ENCODE measurements at places on chromosomes 16 and 17.

- no peak for DNase-seq
Measured at GRCh38 chr17:63558441-63558840, 8.2 kb downstream of the DCAF7 start.

- no peak for DNase-seq
Measured at GRCh38 chr16:69880640-69881133, 70.4 kb upstream of the CLEC18A start.

- DNase-seq: no peak
Measured at GRCh38 chr16:48140821-48141220, 15.0 kb downstream of the ABCC12 start.

DNA sequence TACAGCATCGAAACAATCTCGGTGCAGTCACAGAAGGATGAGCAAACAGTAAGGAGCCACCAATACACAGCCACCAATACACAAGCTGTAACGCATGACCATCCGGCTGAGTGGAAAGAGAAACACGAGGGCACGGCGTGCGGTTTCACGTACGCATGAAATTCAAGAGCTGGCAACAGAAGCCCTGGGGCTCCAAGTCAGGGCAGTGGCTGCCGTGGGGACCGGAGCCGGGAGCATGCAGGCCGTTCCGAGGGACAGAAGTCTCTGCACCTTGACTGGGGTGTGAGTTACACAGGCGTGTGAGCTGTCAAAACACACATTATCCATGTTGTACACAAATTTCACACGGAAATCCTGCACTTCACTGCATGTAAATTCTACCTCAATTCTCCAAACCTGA lies 50.6 kb upstream of the METRNL start:
- DNase-seq: no peak

DNA sequence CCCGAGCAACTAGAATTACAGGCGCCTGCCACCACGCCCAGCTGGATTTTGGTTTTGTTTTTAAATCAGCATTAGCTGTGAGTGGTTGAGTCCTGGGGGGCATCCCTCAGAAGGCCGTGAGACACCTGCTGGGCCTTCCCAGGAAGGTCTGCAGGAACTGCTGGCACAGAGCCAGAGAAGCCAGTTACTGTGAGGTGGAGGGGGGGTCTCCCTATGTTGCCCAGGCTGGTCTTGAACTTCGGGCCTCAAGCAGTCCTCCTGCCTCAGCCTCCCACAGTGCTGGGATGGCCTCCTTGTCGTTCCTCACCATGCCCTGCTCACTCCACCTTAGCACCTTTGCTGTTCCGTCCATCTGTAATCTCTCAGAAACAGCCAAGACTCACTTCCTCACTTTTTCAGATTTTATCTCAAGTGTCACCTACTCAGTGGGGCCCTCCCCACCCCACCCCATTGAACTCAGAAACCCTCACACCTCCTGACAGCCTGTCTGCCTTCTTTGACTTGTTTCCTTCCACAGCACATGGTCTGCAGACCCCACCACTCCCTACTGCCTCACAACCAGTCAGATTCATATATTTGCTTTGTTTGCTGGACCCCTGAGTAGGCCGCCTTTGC lies 62.3 kb downstream of the WSB1 start:
- DNase-seq: no peak

GRCh38 chr17:64547319-64547718 lies 40.5 kb downstream of the CEP95 start:
- no peak for DNase-seq

DNA sequence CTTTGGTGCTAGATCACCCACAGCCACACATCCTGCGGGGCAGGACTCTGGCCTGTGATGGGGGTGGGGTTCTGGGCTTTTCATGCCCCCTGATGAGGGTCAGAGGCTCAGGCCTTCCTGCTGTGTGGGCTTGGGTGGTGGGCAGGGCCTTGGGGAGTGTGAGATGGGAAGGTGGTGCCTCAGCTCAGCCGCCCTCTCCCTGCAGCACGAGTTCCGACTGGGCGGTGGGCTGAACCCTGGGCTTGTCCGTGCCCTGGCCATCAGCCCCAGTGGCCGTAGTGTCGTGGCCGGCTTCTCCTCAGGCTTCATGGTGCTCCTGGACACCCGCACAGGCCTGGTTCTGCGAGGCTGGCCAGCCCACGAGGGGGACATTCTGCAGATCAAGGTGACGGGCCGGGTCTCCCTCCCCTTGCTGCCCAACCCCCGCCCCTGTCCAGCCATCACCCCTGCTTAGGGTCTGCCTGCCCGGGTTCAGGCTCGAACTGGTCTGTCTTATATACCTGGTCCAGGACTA lies 6.8 kb upstream of the SERPINF2 start:
- DNase-seq: no peak

GRCh38 chr17:68396226-68397107 lies 60.8 kb downstream of the WIPI1 start:
- no peak for DNase-seq

DNA sequence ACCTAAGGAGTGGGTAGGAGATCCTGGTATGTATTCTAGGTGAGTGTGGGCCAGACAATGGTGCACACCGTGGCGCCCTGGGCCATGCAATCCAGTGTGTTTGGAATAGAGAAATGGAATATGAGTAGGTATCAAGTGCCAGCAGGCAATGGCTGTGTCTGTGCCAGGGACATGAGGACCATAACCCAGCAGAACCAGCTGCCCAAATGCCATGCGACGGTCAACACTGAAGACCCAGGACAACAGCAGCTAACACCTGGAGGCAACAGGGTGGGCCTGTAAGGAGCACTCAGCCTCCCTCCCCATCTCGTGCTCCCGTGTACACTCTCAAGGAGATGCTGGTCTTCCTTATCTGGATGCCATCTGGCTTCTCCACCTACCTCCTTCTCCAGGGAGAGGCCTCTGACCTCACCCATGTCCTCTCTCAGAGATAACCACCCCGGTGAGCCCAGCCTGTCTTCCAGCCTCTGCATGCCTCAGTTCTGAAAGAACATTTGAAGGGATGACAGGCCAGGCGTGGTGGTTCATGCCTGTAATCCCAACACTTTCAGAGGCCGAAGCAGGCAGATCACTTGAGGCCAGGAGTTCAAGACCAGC lies 750 bp upstream of the GSDMB start:
- no peak for DNase-seq

GRCh38 chr17:3658784-3659449 lies 9.5 kb downstream of the TAX1BP3 start:
- no peak for DNase-seq

DNA sequence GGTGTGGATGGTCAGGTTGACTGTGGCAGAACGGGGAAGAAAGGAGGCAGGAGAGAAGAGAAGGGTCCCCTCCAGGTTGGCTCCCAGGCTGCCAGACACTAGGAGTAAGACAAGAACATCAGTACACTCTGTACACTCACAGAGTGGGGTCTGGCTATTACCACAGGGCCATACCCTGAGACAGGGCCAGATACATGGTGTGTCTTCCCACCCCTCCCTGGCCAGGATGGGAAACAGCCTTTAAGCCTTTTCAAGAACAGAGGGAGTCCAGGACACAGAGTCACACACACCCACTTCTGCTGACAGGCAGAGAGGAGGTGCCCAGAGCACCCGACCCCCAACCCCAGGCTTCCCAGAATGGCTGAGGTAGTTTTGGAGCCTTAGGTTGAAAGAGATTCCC lies 99.4 kb downstream of the LITAF start:
- no peak for DNase-seq

GRCh38 chr16:88790312-88791211 lies 5.5 kb upstream of the PIEZO1 start:
- DNase-seq: peak; percentile 81

DNA sequence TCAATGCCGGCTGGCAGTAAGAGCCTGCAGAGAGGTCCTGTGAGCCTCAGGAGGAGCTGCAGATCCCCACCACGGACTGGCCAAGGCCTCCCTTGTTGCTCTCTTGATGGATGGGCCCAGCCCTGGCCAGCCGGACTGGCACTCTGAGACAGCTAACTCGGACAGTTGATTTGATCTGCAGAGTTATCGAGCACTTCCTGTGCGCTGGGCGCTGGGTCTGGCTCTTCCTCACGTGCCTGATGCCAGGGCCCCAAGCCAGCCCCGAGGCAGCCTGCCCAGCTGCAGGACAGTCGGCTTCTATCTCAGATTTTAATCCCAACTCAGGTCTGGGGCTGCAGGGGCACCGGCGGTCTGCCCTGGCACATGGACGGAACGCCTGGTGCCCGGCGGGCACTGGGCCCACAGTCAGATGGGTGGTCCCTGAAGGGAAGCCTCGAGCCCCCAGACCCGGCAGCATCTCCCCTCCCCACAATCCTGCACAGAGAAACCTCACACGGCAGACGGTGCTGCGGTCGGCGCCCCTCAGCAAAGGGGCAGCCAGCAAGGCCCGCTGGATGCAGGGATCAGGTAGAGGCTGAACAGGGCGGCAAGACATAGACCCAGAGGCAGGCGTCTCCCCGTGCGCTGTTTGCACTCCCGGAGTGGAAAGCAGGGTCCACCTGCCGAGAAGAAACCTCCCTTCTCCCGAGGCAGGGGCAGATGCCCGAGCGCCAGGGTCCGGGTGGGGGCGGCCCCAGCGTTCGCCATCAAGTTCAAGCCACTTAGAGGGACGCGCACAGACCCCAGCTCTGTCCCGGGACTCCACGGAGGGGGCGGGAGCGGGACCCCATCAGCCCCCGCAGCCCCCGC lies 34.0 kb downstream of the TIMM22 start:
- no peak for DNase-seq

DNA sequence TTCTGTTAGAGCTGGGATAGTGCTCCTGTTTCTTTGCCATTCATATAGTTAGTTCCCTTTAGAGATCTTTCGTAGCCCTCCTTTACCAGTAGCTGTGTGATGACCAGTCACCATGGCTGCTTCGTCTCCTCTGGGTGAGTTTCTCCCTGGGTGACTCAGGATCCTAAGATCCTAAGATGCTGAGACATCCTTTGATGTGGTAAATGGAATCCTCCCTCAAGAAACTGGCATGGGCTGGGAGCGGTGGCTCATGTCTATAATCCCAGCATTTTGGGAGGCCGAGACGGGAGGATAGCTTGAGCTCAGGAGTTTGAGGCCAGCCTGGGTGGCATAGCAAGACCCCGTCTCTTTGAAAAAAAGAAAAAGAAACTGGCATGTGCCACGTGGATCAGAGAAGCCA lies 5.9 kb downstream of the PHAF1 start:
- DNase-seq: no peak

GRCh38 chr16:86664522-86665318 lies 86.4 kb downstream of the FOXL1 start:
- no peak for DNase-seq

DNA sequence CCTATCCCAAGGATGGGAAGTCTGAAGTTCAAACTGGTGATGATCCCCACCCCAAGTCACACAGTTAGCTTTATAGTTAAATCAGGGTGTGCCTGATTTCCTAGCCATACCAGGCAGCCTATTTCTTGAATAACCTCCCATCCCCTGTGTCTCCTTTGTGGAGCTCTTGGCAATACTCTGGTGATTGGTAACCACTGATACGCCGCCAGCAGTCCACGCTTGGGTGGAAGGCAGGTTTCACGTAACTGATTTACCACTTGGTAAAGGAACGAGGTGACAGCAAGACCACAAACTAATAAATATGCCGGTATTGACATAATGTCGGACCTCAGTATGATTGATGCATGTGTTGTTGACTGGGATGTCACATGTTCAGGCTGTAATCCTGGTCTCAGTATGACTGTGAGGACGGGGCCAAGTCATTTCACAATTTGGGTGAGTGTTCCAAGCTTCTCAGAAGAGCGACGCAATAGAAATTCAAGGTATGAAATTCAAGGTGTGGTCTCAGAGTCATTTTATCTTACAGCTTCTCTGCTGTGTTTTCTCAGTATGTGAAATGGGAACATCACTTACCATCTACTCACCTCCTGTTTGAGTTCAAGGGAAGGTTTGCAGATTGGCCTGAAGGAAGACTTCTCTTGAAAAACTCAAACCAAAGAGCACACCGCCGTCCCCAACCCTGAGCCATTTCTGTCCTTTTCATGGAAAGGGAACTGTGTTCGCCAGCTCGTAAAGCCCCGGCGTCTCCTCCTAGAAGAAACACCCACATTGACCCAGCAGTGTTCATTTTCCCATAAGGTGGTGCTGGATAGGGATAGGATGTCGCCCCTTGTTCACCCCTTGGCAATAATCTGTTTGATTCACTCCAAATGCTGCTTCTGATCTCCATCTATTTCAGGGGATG lies 678.9 kb downstream of the WWOX start:
- no peak for DNase-seq
